ENCODE measurements at places on chromosomes 7 and 10.

DNA sequence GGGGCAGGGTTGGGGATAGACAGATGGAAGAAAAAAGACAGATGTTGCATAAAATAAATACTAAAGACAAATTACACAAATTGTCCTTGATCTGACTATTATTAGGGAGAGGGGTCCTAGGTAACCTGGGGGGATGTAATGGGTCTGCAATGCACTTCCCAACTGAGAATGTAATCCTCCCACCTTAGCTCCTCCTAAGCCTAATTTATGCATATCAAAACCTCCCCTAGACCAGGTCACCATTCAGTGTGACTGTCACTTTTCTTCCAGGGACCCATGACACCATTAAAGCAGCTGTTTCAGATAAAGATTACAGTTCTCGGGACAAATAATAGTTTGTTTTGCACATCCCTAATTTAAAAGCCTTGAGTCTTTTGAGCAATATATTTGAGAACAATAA lies 133.9 kb upstream of the FEZF1 start:
- no peak for DNase-seq

DNA sequence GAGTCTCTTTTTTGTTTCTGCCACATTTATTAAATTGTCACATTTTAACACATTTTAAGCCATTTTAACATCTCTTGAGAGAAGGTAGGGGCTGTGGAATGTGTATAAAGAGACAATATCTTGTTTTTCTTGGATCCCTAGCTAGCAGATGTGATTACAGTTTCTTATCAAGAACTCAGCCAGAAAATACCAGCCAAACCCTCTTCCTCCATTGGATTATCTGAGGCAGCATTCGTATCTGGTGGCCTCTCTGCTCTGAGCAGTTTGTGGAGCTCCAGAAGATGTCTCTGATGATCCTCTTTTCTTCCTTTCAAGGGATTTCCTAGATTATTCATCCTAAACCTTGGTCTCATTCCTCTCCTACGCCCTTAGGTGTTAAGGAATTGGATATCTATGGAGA lies 35.3 kb upstream of the PFKFB3 start:
- no peak for DNase-seq

GRCh38 chr10:31707093-31708039 lies 221.3 kb downstream of the ARHGAP12 start:
- no peak for DNase-seq

- no peak for DNase-seq
Observed at GRCh38 chr10:50641626-50642025, 17.9 kb upstream of the SGMS1 start.

DNA sequence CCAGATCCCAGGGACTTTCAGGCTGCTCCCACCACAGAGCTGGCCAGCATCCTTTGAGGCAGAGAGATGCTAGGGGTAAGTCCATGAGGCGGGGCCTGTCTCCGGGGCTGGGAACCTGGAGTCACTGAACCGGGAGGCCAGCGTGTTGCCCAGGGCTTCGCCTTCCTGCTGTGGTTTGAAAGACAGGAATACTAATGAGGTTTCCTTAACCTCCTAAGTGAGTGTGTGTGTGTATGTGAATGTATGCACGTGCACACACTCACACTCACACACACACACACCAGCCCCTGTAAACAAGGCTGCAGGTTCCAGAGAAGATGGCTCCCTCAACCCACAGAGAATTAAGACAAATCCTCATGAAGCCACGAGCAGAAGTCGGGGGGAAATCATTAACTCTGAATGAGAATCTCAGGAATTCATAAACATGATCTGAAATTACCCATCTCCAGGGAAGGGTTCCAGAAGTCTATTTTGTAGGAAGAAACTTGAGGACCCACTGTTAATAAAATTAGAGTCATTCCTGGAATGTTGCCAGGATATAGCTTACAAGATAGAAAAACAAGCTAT lies 20.3 kb upstream of the PFKP start:
- no peak for DNase-seq

- no peak for DNase-seq
Observed at GRCh38 chr7:41472427-41473125, 230.3 kb downstream of the INHBA start.
